ENCODE measurements at places on chromosomes 7 and 10. TPM values are rescaled to one million over a fixed set of nuclear protein-coding genes. Genes with fewer than 3 reads are reported as not detected.

The PRRT4 gene
- 0.21 TPM for total RNA-seq

The NME8 gene
- not detected for total RNA-seq

The CALN1 gene
- not detected for total RNA-seq

The ZP3 gene
- 19.4 TPM for total RNA-seq

The ZMIZ1 gene
- total RNA-seq: 6.8 TPM

The CLCN1 gene
- not detected for total RNA-seq

The STEAP1B gene
- total RNA-seq: 5.5 TPM

The CDHR1 gene
- 2.8 TPM for total RNA-seq

The LEP gene
- total RNA-seq: 0.28 TPM

The TMEM225B gene
- total RNA-seq: 1.4 TPM

The NPSR1 gene
- not detected for total RNA-seq

The WDR86 gene
- total RNA-seq: not detected

The POMZP3 gene
- total RNA-seq: 2.1 TPM

The PNLIP gene
- not detected for total RNA-seq

The ST8SIA6 gene
- 0.85 TPM for total RNA-seq

The SLC39A12 gene
- total RNA-seq: not detected

The CFAP58 gene
- 0.34 TPM for total RNA-seq

The OR6B1 gene
- not detected for total RNA-seq

The ALOX5 gene
- 5.6 TPM for total RNA-seq

The PHYHIPL gene
- total RNA-seq: under 0.01 TPM

The RTKN2 gene
- under 0.01 TPM for total RNA-seq

The PKD2L1 gene
- not detected for total RNA-seq

The CHAT gene
- not detected for total RNA-seq

The SPDYE18 gene
- total RNA-seq: not detected

The SEMA3A gene
- 35.9 TPM for total RNA-seq

The SUMF2 gene
- total RNA-seq: 339 TPM

The CYP2C19 gene
- total RNA-seq: 0.50 TPM

The VWDE gene
- 3.1 TPM for total RNA-seq

The CYP2C8 gene
- 0.34 TPM for total RNA-seq

The CPEB3 gene
- total RNA-seq: 4.0 TPM

The NUTM2B gene
- total RNA-seq: 0.68 TPM

The TLL2 gene
- 17.7 TPM for total RNA-seq

The FGFBP3 gene
- 0.34 TPM for total RNA-seq
